Osteocyte (in vitro differentiated cells): ENCODE measurements at places on chromosomes 7 and 10. TPM values are rescaled to one million over a fixed set of nuclear protein-coding genes. Genes with fewer than 3 reads are reported as not detected.

CDHR1 gene
- total RNA-seq, result 0.24 TPM in 1 of 2 replicates, not detected in the other

LRGUK gene
- total RNA-seq, result 0.13 and 0.30 TPM in 2 replicates

SRPK2 gene
- 69.2 and 69.5 TPM in 2 replicates for total RNA-seq

ZNF746 gene
- total RNA-seq, result 19.1 and 20.5 TPM in 2 replicates

KCNIP2 gene
- 3.2 and 3.5 TPM in 2 replicates for total RNA-seq

ARL3 gene
- 11.6 and 12.6 TPM in 2 replicates for total RNA-seq

DNA sequence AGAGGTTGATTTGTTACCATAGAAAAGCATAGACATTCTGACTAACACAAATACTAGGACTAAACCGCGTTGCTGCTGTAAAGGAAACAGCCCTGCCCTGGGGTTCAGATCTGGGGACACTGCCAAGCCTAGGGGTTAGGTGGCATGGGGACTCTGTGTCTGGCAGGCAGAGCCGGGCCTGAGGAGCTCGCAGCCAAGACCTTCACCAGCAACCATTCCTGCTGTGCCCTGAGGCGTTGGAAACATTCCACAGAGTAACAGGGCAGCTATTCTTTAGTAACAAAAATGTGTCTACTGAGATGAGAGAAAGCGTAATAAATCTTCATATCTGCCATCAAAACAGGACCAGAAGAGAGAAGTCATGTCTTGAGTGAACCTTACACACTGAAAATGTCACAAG lies 280.5 kb downstream of the POM121L12 start:
- no peak overlapping the region for H3K4me3 ChIP-seq
- H3K27me3 ChIP-seq, result no peaks in the 10 kb centered on the region
- no peaks in the 10 kb centered on the region for H3K36me3 ChIP-seq
- DNase-seq, result no peak

DNA sequence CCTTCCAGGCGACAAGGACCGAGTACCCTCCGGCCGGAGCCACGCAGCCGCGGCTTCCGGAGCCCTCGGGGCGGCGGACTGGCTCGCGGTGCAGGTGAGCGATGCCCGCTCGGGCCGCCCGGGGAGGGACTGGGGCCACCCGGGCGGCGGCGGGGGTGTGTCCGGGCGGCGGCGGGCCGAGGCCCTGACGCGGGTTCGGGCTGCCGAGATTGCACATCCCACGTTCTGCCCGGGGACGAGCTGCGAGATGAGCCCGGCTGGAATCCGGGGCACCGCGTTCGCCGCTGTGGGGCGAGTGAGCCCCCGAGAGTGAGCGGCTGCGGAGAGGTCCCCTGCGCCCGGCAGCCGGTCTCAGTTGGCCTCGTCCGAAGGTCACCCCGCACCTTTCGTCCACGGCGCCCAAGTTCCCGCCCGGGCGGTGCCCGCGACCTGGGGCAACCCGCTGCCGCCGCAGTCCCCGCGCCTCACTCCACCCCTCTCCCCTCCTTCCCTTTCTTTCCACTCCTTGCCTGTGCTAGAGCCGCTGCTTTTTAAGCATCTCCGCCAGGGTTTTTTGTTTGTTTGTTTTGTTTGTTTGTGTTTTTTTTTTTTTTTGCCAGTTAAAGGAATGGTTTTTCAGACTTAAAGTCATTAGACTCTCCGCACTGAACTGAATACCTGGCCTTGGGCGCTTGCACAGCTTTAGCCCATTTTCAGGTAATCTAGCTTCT lies 515 bp downstream of the RALA start:
- peaks cover 7% of the 10 kb centered on the region for H3K36me3 ChIP-seq
- H3K4me1 ChIP-seq, result peaks cover 46% of the 10 kb centered on the region
- H3K27ac ChIP-seq, result peak overlapping the region; percentile 95
- no peaks in the 10 kb centered on the region for H3K27me3 ChIP-seq

GRCh38 chr10:58177362-58177947 lies 90.2 kb downstream of the IPMK start:
- H3K36me3 ChIP-seq, result no peaks in the 10 kb centered on the region
- no peaks in the 10 kb centered on the region for H3K4me1 ChIP-seq
- no peak overlapping the region for H3K27ac ChIP-seq
- DNase-seq, result no peak
- H3K4me3 ChIP-seq, result no peak overlapping the region

DNA sequence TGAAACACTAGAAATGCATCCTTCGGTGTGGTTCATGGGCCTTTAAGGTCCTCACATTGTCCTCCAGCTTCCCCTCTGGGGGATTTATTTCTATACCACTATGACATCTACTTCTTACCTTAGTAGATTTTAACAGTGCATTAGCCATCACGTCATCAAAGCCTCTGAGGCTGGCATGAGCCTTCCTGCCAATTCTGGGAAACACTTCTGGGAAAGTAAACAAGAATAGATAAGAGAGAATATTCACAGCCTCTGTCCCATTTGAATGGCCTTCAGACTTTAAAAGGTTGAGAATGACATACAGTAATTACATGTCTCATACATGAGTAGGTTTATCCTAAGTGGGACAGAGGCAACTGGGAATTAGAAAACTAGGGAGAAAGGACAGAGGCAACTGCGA lies 89.7 kb downstream of the AMPH start:
- H3K4me3 ChIP-seq, result no peak overlapping the region
- DNase-seq, result no peak
- peaks cover 4% of the 10 kb centered on the region for H3K4me1 ChIP-seq

DNA sequence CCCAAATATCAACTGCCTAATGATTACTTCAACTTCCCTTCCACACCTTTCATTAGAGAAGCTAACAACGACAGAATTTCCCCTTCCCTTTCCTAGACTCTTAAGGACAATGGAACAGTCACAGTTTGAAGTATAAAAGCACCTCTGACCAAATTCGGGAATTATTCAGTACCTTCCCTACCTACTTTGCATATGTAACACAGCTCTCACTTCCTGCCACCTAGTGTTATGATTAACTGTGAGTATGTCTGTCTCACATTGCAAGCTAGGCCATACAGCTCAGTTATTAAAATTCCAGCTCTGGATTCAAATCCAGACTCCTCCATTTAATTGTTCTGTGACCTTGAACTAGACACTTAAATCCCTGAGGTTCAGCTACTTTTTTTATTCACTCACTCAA lies 44.8 kb upstream of the HPSE2 start:
- peaks cover 1% of the 10 kb centered on the region for H3K4me1 ChIP-seq
- no peak overlapping the region for H3K27ac ChIP-seq
- no peaks in the 10 kb centered on the region for H3K36me3 ChIP-seq

DNA sequence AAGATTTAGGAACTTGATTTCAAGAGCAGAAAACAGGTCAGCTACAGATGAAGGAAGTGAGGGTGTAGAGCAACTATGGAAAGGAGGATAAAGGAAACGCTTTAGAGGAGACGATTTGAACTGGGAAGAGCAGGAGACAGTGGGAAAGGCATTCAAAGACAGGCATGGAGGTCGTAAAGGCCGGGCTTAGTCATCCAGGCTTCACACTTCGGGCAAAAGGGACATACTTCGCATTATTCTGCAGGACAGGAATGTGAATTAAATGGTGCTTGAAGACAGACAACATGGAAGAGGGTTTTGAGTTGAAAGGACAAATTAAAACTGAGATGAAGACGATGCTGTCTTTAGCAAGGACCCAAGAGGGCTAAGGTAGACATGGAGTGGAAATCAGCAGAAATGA lies 8.1 kb downstream of the FAM171A1 start:
- no peaks in the 10 kb centered on the region for H3K27me3 ChIP-seq
- DNase-seq, result peak; percentile 36
- no peaks in the 10 kb centered on the region for H3K36me3 ChIP-seq
- no peak overlapping the region for H3K27ac ChIP-seq
- no peak overlapping the region for H3K4me3 ChIP-seq
- peaks cover 10% of the 10 kb centered on the region for H3K4me1 ChIP-seq

- H3K27ac ChIP-seq, result no peak overlapping the region
- H3K36me3 ChIP-seq, result no peaks in the 10 kb centered on the region
- DNase-seq, result no peak
- peaks cover 6% of the 10 kb centered on the region for H3K4me1 ChIP-seq
These were observed 27.4 kb upstream of the CYTH3 start for GRCh38 chr7:6299774-6300173.

GRCh38 chr7:36986948-36987724 lies 262.8 kb upstream of the AOAH start:
- no peak overlapping the region for H3K4me3 ChIP-seq
- no peak for DNase-seq
- H3K36me3 ChIP-seq, result no peaks in the 10 kb centered on the region
- H3K4me1 ChIP-seq, result peaks cover 6% of the 10 kb centered on the region
- H3K27me3 ChIP-seq, result peaks cover 27% of the 10 kb centered on the region
- H3K27ac ChIP-seq, result no peak overlapping the region

DNA sequence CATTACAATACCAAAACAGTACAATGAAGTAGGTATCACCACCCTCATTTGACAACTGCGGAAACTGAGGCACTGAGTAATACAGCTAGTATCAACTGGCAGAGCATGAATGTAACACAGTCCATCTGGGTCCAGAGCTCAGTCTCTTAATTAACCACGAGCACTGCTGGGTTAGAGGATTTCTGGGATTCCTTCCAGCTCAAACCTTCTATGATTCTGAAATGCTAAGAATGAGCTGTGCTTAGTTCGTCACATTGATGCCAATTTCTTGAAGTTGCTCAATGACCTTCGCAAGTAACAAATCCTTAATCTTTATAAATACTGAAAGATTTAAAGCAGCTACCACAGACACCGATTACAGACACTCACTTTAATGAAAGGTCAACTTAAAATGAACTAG lies 62.5 kb downstream of the SGMS1 start:
- DNase-seq, result no peak
- peak overlapping the region; percentile 34 for H3K27ac ChIP-seq
- H3K27me3 ChIP-seq, result no peaks in the 10 kb centered on the region
- peaks cover 20% of the 10 kb centered on the region for H3K4me1 ChIP-seq
- no peak overlapping the region for H3K4me3 ChIP-seq

- H3K27me3 ChIP-seq, result peaks cover 20% of the 10 kb centered on the region
- H3K27ac ChIP-seq, result no peak overlapping the region
- H3K36me3 ChIP-seq, result no peaks in the 10 kb centered on the region
- no peak overlapping the region for H3K4me3 ChIP-seq
These were observed 7.4 kb downstream of the HK1 start for GRCh38 chr10:69285699-69286098.

DNA sequence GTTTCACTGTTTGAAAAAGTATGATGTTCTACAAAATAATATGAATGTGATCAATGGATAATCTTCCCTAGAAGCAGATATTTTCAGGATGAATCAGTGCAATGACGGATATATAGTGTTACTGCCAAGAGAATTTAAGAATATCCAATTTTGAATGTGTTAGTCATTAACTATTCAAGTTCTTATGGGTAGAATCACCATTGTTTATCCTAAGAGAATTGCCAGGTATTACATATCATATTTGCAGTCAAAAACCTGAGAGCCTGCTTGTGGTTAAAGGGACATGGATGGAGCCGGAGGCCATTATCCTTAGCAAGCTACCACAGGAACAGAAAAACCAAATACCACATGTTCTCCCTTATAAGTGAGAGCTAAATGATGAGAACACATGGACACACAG lies 26.9 kb downstream of the AHR start:
- H3K27me3 ChIP-seq, result no peaks in the 10 kb centered on the region
- H3K4me1 ChIP-seq, result peaks cover 73% of the 10 kb centered on the region
- peaks cover 56% of the 10 kb centered on the region for H3K36me3 ChIP-seq
- DNase-seq, result no peak
- no peak overlapping the region for H3K4me3 ChIP-seq
- peak overlapping the region; percentile 87 for H3K27ac ChIP-seq

DNA sequence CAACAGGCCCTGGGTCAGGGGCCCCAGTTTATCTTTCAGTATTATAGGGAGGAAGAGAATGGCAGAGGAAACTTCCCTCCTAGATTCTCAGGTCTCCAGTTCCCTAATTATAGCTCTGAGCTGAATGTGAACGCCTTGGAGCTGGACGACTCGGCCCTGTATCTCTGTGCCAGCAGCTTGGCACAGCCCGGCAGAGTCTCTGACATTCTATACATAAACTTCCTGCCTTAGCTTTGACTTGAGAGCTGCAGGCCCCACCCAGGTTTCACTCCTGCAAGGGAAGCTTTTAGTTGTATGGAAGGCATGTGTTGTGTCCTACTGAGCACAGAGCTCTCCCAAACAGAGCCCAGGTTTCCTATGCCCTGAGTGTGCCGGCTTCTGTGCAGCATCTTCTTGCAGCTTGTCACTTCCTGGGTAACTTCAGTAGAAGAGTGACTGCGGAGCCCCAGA lies 205.6 kb upstream of the PRSS58 start:
- H3K27me3 ChIP-seq, result no peaks in the 10 kb centered on the region
- H3K4me3 ChIP-seq, result no peak overlapping the region
- peak overlapping the region; percentile 92 for H3K27ac ChIP-seq
- peaks cover 47% of the 10 kb centered on the region for H3K4me1 ChIP-seq

GRCh38 chr10:79090134-79090803 lies 21.5 kb downstream of the ZMIZ1 start:
- no peak overlapping the region for H3K4me3 ChIP-seq
- H3K27me3 ChIP-seq, result no peaks in the 10 kb centered on the region
- H3K36me3 ChIP-seq, result peaks cover 2% of the 10 kb centered on the region

GRCh38 chr10:3805201-3805790 lies 20.3 kb upstream of the KLF6 start:
- no peak overlapping the region for H3K27ac ChIP-seq
- H3K36me3 ChIP-seq, result no peaks in the 10 kb centered on the region
- no peaks in the 10 kb centered on the region for H3K4me1 ChIP-seq
- H3K27me3 ChIP-seq, result no peaks in the 10 kb centered on the region
- peak overlapping the region; percentile 36 for H3K4me3 ChIP-seq

- H3K36me3 ChIP-seq, result peaks cover 6% of the 10 kb centered on the region
- H3K4me3 ChIP-seq, result peak overlapping the region; percentile 93
- no peak for DNase-seq
- H3K27ac ChIP-seq, result peak overlapping the region; percentile 99
- H3K4me1 ChIP-seq, result peaks cover 25% of the 10 kb centered on the region
These were observed 809 bp upstream of the OGA start for GRCh38 chr10:101818872-101819633.

DNA sequence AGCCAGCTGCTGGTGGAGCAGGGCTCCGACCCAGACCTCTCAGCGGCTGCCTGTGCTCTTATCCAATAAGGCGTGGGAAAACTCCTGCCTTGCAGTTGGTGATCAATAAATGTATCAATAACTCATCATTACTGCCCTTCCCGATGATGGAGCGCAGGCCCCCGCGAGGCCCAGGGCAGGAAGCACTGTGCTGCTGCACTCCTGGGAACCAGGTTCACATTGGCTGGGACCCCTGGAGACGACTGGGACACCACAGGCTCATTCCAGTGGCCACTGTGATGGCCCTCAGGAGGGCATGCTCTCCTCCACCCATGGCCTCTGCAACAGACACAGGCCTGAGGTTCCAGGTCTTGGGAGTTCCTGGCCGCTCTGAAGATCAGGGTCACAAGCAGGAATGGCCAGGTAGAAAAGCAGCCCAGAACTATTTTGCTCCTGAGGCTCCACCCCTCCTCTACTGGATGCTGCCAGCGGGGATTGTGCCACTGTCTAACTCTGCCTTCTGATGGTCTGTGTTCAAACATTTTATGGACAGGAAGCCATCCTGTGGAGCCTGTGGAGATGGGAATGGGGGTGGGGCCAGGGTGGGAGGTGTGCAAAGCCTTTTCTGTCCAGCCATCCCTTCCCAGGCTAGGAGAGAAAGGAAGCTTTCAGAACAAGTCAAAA lies 287.4 kb upstream of the ZMIZ1 start:
- peaks cover 16% of the 10 kb centered on the region for H3K27me3 ChIP-seq
- DNase-seq, result no peak
- no peak overlapping the region for H3K27ac ChIP-seq
- peaks cover 23% of the 10 kb centered on the region for H3K4me1 ChIP-seq

GRCh38 chr7:25402532-25402931 lies 174.2 kb upstream of the NPVF start:
- no peak for DNase-seq
- no peak overlapping the region for H3K27ac ChIP-seq
- peaks cover 38% of the 10 kb centered on the region for H3K27me3 ChIP-seq
- no peaks in the 10 kb centered on the region for H3K4me1 ChIP-seq
